ENCODE measurements at places on chromosomes 2 and 18.

GRCh38 chr2:48120759-48121242 is 214.5 kb upstream of the FBXO11 start:
- peak; percentile 98 for DNase-seq

- no peak for DNase-seq
These were observed 98.7 kb downstream of the COL6A3 start for GRCh38 chr2:237315170-237315828.

DNA sequence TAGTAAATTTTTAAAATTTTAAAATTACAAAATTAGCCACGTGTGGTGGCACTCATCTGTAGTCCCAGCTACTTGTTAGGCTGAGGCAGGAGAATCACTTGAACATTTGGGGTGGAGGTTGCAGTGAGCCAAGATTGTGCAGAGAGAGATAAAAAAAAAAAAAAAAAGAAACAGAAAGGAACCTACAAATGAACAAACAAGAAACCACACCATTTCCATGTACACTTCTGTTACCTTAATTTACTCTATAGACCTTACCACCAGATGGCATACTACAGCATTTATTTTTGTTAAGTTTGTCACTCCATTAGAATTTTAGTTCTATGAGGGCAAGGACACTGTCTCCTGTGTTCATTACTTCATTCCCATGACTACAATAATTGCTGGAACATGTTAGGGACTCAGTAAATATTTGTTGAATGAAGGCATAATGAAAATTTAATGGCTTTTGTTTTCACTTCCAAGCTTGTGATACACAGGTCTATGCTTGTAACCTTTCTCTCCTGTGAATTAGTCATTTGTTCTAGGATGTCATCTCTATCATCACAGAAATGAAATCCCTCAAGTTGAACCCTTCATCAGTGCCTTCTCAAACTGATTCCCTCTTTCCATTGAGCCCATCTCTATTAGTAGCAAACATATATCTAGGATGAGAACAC is 76.0 kb downstream of the ARHGAP15 start:
- peak; percentile 21 for DNase-seq

GRCh38 chr2:239569401-239570090 is 168.7 kb upstream of the HDAC4 start:
- DNase-seq = no peak
